RCC 7860 (cell line): ENCODE measurements at places on chromosomes 5 and 9.

DNA sequence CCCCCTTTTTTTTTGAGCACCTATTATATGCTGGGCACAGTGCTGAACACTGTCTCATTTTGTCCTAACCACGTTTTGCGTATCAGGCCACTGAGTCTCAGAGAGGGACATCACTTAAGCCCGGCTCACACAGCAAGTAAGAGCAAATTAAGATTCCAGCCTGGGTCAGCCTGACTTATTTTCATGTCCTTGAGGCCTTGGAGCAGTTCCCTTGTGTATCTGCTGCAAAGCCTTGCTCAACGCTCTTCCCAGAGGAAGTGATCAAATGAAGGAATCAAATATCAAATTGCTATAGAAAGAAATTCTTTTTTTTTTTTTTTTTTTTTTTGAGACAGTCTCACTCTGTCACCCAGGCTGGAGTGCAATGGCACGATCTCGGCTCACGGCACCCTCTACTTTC lies 30.7 kb downstream of the ERGIC1 start:
- DNase-seq = no peak

DNA sequence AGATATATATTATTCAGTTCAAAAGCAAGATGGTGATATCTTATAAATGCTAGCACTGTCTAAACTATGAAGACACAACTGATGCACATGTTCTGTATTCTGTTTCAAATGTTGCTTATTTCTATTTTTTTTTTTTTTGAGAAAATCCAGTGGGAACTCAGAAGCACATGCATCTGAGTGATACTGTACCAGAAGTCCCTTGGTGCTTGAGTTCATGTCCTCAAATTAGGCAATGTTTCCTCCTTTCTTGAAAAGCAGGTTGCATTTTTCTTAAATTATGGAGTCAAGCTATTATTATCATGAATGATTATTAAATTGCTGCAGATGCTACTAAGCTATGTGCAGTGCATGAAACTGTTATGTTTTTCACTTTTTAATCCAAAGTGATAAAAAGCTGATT lies 70.4 kb downstream of the CAMK4 start:
- no peak for DNase-seq

DNA sequence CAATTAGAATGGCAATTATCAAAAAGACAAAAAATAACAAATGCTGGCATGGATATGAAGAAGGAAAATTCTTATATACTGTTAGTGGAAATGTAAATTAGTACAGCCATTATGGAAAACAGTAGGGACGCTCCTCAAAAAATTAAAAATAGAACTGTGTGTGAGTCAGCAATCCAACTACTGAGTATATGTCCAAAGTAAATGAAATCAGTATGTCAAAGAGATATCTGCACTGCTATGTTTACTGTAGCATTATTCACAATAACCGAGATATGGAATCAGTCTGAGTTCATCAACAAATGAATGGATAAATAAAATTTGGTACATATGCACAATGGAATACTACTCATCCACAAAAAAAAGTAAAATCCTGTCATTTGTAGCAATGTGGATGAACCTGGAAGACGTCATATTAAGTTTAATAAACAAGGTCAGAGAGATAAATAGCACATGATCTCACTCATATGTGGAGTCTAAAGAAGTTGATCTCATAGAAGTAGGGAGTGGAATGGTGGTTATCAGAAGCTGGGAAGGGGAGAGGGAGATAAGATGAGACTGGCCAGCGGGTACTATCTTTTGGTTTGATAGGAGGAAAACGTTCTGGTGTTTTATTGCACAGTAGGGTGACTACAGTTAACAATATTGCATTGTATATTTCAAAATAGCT lies 16.6 kb upstream of the SHC3 start:
- no peak for DNase-seq

- DNase-seq = no peak
Measured at GRCh38 chr9:16879416-16879815, 8.9 kb upstream of the BNC2 start.

DNA sequence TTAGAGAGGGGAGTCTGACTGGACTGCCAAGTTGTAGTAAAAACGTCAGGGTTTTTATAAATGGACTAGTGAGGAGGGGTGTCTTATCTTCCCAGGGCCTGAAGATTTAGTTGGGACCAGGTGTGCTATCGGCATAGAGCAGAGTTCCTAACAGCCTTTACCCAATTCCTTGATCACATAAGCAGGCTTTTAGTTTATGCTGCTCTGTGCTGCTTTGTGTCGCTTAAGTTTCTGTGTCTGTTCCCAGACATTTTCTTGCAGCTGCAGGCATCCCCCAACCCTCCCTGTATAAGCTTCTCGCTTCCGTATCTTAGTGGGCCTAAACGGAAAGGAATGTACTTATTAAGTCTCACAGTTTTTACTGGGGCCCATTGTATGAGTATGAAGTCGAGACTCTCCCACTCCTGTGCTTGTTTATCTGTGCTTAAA lies 2.6 kb upstream of the SMC5 start:
- peak; percentile 58 for DNase-seq

DNA sequence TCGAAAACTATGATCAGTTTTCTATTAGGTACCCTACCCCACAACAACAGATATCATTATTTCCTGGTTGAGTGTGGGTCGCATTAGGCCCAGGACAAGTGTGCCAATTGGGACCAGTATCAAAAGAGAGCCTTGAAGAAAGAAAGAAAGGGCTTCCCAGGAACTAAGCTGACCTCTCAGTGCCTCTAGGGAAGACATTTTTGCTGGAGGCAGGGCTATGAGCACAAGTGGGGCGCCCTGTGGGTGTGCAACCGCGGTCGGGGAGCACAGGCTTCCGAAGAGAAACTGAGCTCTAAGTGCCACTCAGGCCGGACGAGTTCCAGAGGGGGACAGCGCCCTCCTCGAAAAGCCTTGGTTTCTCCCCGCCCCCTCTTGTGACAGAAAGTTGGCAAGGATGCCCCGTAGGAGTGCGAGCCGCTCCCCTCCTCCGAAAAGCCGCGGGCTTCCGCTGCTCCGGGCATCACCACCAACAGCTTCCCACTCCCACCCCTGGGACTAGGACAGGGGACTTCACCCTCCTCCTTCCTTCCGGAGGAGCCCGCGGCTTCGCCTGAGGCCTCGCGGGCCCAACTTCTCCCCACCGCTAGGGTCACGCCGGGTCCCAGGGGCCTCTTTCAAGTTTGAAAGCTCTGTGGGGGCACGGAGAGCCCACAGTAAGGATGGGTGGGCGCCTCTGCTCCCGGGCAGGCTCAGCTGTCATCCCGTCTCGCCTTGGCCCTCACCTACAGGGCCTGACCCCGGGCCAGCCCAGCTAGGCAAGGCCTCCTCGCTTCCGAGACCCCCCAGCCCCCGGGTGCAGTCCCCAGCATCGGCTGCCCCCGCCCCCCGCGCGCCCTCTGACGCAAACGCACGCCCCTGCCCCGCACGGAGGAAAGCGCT lies 2.0 kb downstream of the NR2F1-AS1 start:
- DNase-seq = no peak

DNA sequence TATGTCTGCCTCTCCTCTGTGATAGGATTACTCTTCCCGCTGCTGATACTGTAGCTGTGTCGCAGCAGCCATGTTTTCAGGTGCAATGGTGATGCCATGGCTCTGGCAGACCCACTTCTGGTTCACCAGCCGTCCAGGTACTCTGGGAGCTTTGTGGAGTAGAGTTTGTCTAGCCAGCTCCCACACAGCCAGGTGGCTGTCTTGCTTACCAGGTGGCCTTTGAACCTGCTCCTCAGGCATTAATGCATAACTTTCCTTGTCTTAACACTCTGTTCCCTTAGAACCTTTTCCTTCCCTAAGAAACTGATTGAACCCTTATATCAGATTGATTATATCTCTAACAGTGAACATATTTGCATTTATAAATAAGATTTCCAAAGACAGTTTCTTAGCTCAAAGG lies 42.2 kb downstream of the F2RL2 start:
- DNase-seq = no peak

DNA sequence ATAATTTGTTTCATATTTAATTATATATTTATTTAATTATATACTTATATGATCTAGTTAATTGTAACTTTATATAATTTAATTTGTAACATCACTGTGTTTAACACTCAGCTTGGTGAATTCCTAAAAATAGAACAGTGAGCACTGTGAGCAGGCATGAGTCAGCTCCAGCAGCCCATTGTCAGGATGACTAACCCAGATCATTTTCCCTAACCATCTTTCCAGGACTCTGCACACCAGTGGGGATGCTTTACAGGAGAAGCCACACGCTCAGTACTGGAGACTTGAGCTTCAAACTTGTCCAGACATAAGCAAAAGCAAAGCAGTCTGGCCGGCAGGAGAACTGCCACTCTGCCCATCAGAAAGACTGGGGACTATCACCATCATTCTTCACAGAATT lies 446.2 kb upstream of the TRPC7 start:
- peak; percentile 84 for DNase-seq

DNA sequence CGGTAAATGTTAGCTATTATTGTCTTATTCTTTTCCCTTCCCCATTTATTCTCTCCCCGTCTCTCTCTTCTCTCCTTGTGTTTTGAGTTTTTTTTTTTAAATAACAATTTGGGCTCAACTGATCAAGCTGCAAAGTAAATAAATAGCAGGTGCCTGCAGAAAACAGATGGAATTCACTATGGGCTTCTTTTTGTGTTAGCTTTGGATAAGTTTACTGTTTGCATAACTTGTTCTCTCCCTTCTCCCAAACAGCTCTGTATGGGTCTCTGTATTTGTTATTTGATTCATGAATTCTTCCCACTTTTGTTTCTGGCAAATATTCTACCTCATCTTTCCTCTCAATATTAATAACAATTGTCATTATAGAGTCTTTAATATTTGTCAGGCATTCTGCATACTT lies 111.8 kb upstream of the ASTN2 start:
- DNase-seq = no peak

DNA sequence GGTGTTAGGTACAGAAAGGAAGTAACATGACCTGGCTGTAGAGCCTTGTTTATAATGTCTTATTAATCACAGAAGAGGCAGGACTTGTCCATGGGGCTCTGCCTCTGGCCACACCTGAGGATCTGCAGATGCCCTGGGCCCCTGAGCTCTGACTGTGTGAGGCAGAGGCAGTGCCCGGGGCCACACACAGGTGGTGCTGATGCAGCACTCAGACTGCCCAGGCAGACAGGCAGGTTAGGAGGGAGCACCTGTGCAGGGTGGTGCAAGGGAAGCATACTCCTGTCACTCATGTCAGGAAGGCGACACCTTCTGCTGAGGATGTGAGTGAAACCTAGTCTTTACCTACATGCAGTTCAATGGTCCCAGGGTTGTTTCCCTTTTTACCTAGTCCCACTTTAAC lies 88.7 kb downstream of the CFAP90 start:
- DNase-seq = no peak

DNA sequence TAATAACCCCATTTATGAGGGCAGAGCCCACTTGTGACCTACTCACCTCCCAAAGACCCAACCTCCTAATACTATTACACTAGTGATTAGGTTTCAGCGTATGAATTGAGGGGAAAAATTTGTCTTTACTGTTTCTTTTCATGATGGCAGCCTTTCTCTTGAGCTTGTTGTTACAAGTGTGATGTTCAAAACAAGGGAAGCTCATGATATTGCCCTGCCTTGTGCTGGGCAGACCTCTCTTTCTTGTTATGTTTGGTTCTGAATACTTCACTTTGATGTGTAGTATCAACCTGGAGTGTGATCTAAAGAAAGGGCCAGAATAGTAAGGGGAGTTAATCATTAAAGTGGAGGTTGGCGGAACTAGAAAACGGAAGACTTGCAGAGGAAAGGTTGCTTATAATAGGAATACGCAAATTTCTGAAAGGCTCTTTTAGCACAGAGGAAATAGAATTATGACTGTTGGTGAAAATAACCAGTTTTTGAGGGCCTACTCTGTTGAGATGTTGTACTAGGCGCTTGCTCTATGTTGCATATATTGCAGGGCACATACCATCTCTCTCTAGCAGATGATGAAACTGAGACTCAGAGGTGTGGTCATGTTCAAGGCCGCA lies 68.2 kb downstream of the MELK start:
- DNase-seq = no peak

GRCh38 chr9:109256336-109256735 lies 64.5 kb downstream of the EPB41L4B start:
- peak; percentile 49 for DNase-seq

DNA sequence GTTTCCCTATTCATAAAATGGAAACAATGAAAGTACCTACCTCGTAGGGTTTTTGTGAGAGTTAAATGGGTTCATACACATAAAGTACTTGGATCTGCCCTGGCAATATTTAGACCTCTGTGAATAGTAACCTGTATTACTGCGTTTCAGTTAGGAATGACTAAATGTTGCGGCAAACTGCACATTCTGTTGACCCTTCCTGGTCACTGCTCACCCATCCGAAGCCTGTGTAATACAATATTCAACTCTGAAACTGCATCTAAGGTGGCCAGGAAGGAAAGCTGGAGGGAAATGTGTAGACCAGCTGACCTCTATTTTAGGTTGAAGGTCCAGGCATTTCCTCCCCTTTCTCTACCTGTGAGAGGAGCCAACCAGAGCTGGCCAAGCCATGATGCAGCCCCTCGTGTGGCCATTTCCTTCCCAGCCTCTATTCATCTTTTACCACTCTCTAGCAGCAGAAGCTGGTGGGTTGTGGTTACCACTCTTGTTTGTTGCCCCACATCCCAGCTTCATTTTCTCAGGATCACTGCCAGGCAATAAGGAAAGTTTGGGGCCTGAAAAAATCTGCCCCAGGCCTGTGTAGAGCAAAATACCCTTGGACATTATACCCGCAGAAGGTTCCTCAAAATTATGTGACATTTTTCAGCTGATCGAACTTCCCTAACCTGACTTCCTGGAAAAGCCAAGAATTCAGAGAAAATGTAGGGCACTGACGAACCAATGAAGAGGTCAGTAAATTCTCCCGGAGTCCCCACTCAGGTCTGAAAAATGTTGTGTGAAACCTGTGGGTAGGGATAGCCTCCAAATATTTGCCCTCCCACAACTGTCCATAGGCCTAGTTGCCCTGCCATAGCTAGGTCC lies 20.5 kb upstream of the PDCD1LG2 start:
- DNase-seq = peak; percentile 65

DNA sequence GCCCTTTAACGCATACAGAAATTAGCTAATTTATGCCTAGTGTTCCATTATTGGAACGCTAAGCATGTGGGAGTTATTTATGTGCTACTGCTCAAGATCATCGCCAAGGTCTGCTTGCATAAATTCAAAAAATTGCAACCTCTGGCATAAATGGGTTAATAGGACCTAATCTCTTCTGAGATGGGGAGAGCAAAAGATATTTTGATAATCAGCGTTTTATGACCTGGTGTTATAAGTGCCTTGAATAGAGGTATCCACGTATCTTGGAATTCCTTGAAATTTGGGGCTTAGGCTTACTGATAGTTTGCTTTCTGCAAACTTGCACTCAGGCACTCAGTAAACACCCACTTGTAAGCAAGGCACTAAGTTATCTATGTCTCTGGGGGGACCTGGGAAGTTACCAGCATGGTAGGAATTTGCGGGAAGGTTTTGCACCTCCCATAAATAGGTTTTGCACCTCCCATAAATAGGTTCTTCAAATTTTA lies 1.8 kb downstream of the SUB1 start:
- no peak for DNase-seq

- no peak for DNase-seq
Measured at GRCh38 chr9:131642496-131643083, 97.3 kb downstream of the PRRT1B start.

- DNase-seq = no peak
Measured at GRCh38 chr5:172129256-172129910, 58.6 kb downstream of the STK10 start.
